ENCODE measurements at places on chromosomes 11 and 22.

- DNase-seq: no peak
Measured at GRCh38 chr22:42860968-42861367, 3.9 kb upstream of the ARFGAP3 start.

DNA sequence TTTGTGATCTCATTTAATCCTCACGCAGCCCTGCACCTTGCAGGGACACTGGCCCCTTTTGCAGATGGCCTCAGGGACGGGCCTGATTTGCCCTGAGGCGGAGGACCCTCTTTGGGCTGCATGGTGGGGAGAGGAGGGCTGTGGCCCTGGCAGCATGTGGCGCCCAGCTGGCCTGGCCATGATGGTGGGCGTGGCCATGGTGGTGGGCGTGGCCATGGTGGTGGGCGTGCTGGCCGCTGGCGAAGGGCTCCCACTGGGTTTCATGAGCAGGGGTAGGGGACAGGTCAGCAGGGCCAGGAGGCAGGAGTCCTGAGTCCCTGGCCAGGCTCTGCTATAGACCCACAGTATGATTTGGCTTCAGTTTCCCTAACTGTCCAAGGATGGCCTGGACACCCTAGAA is 13.1 kb downstream of the WNT11 start:
- no peak for DNase-seq

DNA sequence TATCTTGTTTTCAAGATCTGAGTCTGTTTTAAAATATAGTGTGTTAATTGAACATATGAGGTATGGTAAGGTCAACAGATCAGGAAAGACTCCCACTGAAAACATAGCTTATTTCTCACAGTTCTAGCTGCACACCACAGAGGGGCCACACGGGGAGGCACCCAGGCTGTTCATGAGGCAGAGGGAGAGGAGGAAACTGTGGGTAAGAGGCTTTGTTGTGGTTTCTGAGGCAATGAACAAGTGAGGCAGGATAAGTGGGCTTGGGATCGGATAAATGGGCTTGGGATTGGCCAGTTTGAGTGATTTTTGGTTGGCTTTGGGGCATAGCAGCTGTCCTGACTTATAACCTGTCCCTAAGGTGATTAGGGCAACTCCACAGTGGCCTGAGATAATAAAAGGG is 242.1 kb downstream of the LUZP2 start:
- no peak for DNase-seq

- no peak for DNase-seq
Measured at GRCh38 chr11:126135235-126136176, 72.8 kb upstream of the CDON start.

GRCh38 chr11:95283650-95284049 is 52.6 kb upstream of the SESN3 start:
- no peak for DNase-seq

- DNase-seq: no peak
Measured at GRCh38 chr11:70694371-70694770, 296.0 kb downstream of the CTTN start.

GRCh38 chr11:76686261-76687079 is 15.9 kb upstream of the LRRC32 start:
- DNase-seq: no peak

GRCh38 chr22:31291481-31292235 is 630 bp downstream of the PIK3IP1 start:
- peak; percentile 12 for DNase-seq

DNA sequence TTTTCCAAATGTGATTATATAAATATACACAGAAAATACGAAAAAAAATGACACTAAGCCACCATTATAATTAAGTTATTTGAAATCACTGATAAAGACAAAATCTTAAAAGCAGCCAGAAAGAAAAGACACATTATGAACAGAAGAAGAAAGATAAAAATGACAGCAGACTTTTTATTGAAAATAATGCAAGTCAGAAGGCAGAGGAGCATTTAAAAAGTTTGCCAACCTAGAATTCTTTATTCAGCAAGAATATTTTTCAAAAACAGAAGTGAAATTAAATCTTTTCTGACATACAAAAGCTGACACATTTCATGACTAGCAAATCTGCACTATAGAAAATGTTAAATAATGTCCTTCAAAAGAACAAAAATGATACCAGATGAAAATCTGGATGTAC is 77.8 kb downstream of the CD82 start:
- DNase-seq: no peak

DNA sequence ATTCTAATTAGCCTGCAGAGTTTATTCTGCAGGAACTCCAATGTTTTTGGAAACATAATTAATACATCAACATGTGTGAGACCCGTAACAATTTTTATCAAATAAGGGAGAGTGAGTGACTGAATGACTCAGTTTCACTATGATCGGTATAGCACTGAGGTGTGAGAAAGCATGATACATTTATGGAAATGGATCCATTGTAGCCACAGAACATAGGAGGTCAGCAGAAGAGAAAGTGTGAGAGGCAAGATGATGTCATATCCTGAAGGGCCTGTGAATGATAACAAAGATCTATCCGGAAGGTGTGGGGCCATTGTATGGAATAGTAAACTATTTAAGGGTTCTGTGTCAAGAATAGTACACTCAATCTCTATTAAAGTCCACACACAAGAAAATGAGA is 1406.1 kb upstream of the TENM4 start:
- DNase-seq: no peak

DNA sequence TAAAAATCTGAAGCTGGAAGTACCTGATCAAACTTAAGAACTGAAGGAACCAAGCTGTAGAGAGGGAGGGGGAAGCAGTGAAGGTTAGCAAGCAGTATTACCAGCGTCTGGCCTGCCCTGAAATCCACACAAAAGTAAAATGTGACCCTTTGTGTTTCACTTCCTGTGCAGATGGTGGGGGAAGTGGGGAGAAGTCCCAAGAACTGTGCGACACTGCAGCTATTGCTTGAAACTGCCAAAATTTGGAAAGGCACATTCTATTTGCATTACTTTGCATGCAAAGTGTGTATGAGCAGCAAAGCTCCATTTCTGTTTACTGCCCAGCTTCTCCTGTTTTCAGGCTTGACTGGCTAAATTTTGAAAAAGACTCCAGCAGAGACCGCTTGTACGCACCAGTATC is 72.1 kb upstream of the BMAL1 start:
- no peak for DNase-seq

- DNase-seq: no peak
Measured at GRCh38 chr11:67400251-67400941, 1.3 kb downstream of the PPP1CA start.

GRCh38 chr22:35516723-35517122 is 23.9 kb upstream of the RASD2 start:
- DNase-seq: no peak

DNA sequence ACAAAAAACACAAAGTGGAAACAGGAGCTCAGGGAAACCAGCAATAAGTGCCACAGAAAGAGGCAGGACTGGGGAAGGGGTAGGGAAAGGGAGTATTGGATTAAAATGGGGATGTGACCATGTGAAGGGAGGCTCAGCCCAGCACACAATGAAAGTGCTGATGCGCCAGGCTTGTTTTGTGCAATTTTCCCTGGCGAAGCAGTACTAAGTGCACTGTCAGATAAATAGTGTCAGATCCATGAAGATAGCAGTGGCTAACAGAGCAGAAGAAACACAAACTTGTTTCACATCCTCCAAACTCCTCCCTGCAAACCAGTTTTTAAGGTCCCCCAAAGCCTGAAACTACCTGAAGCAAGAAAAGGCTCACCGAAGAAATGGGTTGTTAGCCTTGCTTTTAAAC is 50.7 kb upstream of the RAPSN start:
- DNase-seq: no peak

- DNase-seq: no peak
Measured at GRCh38 chr11:72373163-72373562, 61.2 kb downstream of the CLPB start.

DNA sequence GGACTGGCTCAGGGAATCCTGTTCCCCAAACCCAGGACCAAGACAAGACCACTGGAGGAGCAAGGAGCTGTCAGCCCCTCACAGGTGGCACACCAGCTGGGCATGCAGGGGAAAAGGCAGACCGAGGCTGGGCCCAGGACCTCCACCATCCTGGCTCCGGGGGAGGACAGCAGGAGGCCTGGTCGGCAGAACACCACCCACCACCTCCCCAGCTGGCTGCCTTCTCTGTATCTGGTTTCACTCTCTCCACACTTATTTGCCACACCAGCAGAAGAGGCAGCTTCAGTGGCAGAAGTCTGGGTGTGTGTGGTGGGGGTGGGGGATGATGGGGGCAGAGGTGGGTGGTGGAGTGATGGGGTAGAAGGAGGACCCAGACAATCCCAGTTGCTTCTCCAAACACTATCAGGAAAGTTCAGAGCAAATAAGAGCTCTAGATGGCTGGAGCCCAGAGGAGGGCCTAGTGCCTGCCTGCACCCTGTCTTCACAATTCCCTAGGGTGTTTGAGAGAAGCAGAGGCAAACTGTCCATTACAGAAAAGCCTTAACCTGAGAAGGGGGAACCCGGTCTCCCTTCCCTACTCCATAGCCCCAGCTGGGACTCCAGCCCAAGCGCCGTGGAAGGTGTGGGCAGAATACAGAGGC is 51.9 kb upstream of the CDON start:
- no peak for DNase-seq

- peak; percentile 72 for DNase-seq
Measured at GRCh38 chr11:96464700-96465307, 75.0 kb downstream of the JRKL start.

GRCh38 chr11:33540946-33541915 is 159.4 kb downstream of the C11orf91 start:
- no peak for DNase-seq

GRCh38 chr11:63639199-63639832 is 25.1 kb upstream of the PLAAT3 start:
- peak; percentile 22 for DNase-seq

GRCh38 chr11:128784059-128784804 is 82.9 kb downstream of the KCNJ1 start:
- no peak for DNase-seq

GRCh38 chr11:116193321-116194131 is 579.3 kb downstream of the BUD13 start:
- DNase-seq: peak; percentile 20

DNA sequence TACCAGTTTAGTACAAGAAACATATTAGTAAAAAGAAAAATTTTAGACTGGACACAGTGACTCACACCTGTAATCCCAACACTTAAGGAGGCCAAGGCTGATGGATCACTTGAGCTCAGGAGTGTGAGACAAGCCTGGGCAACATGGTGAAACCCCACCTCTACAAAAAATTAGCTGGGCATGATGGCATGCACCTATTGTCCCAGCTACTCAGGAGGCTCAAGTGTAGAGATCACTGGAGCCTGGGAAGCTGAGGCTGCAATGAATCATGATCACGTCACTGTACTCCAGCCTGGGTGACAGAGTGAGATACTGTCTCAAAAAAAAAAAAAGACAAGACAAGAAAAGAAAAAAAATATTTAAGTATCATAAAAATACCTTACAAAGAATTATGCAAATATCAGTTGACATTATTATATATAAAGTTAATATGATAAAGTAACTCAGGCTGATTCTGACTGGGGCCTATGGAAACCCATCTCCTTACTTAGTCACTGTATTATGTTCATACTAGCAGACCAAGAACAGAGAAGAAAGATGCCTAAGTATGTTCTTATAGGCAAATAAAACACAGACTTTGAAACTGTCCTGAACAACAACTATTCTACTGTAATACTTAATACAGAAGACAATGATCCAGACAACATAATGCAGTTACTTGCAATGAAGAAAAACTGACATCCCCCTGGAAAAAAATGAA is 27.3 kb downstream of the FAM168A start:
- peak; percentile 65 for DNase-seq

- peak; percentile 71 for DNase-seq
Measured at GRCh38 chr11:110148775-110149744, 55.9 kb downstream of the ZC3H12C start.

DNA sequence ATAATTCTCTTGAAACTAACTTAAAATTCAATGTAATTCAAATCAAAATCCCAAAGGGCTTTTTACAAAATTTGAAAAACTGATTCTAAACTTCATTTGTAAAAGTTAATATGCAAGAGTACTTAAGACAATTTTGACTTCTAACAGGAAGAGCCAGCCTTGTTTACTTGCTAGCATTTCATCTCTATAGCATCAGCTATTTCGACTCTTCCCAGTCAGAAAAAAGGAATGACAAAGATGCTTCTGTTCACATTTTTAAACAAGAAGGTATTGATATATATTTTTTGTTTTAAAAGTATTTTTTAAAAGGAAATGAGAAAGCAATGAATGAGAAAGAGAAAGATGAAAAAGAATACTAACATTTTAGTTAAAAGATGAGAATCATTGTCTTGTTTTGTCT is 16.4 kb downstream of the SLN start:
- DNase-seq: no peak

DNA sequence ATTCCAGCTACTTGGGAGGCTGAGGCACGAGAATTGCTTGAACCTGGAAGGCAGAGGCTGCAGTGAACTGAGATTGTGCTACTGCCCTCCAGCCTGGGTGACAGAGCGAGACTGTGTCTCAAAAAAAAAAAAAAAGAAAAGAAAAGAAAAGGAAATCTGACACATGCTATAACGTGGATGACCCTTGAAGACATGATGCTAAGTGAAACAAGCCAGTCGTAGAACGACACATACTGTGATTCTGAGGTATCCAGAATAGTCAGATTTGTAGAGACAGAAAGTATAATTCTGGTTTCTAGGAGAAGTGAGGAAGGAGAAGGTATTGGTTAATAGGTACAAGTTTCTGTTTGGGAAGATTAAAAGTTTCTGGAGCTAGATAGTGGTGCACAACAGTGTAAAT is 6.7 kb upstream of the APOA5 start:
- no peak for DNase-seq

DNA sequence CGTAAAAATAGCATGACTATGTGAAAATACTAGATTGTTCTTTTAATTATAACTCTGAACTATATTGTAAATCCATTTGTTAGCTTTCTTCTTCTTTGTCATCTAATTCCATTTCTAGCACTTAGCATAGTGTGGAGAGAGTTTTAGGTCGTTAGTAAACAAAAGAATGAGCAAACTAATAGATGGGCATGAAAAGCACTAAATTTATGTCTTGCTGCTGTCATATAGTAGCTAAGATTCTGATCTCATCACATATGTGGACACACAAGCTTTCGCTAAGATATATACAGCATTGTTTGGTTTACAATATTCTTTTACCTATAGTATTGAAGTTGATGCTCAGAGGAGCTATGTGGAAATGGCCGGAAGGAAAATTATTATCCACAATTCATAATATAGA is 370.5 kb downstream of the CNTN5 start:
- DNase-seq: no peak

DNA sequence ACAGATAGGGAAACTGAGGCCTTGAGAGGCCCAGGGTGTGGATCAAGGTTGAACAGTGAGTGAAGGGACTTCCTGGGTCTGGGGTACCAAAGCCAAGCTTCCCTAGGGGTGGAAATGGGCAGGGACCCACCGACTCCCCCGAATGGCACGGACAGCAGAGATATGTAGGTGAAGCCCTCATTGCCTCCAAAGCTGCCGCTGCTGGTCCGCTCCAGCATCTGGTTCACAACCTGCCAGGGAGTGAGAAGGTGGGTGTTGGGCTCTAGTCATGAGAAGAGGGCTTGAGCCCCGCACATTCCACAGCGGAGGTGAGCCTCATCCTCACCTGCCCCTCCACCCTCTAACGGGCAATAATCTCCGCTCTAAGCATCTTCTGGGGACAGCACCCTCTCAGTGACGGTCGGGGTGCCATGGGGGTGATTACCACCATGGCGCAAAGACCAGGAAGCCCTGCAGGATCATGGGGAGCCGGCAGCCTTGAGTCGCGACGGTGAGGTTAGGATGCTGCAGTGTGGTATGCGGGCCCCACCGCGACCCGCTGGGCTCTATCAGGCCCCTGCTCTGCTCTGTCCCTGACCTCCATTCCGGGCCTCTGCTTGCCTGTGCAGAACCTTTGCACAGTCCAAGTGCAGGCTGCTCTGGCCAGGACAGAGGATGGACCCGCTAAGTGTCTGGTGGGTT is 10.8 kb downstream of the ALDH3B2 start:
- DNase-seq: no peak

Data from LHCN-M2 (cell line).